ENCODE measurements at places on chromosomes 7 and 10.

- DNase-seq: no peak
These were observed 70.4 kb downstream of the COA1 start for GRCh38 chr7:43658718-43659548.

DNA sequence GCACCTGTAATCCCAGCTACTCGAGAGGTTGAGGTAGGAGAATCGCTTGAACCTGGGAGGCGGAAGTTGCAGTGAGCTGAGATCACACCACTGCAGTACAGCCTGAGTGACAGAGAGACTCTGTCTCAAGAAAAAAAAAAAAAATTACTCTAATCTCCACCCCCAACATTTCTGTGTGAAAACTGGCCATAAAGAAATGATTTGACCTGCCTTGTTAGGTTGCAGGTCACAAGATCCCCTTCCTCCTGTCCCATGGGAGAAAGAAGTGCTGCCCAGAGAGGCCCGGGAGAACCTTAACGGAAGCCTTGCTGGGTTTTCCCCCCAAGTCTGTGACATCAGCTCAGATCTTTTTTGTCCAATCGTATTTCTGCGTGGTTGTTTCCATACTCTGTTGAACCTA lies 8.7 kb upstream of the CALHM1 start:
- DNase-seq: no peak

DNA sequence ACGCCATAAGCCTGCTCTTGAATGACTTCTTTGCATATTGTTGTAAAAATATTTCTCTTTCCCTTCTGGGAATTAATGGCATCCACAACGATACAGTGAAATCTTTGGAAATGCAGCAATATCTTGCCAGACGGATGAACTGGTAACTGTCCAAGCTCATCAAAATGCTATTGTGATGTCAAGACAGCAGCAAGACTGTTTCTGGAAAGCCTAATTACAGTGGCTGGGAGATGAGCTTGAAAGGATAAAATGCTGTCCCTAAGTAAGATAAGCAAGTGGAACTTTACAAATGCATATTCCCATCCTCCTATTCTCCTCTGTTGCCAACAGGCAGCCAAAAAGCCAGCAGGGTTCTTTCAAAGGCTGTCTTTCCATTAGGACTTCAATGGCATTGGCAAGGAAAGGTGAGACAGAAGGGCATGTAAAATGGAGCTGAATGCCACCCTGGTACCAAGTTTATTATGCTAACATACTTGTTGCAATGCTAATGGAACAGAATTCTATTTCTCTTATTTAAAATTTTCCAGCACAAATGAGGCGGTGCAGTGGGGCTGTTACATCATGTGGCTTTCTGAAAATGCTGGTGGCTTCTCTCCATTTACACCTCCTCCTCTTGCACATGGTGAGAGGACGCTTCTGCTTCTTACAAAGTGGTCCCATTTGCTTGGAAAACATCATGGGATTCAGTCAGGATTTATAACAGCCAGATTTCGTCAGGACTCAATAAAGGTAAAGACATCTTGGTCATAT lies 178.3 kb upstream of the PTER start:
- no peak for DNase-seq

GRCh38 chr7:80827239-80827633 lies 91.6 kb downstream of the SEMA3C start:
- DNase-seq: no peak

- DNase-seq: no peak
These were observed 657 bp downstream of the ECHDC3 start for GRCh38 chr10:11742779-11743298.

DNA sequence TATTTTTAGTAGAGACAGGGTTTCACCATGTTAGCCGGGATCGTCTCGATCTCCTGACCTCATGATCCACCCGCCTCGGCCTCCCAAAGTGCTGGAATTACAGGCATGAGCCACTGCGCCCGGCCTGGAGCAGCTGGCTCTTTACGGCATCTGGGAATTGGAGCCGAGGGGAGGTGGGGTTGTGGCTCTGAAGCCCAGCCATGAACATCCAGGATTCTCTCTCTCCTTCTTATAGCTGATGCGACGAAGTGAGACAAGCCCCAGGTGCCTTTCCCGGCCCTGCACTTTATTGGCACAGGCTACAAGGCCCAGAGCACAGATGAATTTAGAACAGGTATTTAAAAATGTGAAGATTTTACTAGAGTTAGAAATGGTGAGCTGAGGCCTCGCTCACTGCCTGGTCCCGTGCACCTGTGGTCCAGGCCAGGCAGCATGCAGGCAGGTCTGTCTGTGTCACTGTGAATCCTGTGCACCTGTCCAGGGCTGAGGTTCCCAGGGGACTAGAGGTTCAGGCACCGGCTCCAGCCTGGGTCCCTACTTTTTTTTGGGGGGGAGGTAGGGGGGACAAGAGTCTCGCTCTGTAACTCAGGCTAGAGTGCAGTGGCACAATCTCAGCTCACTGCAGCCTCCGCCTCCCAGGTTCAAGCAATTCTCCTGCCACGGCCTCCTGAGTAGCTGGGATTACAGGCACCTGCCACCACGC lies 379.7 kb upstream of the FOXK1 start:
- DNase-seq: no peak

DNA sequence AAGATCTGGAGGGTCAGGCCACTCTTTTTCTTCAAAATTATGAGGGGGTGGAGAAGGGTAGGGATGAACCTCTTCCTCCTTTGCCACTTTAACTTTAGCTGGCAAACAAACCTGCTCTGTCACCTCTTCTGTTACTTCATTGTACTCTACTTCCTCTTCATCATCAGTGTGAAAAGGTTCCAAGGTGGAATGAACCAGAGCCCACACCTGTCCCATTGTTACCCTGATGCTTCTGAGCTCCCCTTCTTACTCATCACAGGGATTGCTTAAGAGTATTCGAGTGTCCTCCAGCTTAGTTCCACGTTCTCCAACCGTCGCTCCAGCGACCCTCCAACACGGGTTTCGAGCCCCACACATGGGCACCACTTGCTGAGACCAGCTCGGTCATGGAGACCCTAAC lies 5.2 kb downstream of the MRPS24 start:
- DNase-seq: no peak

GRCh38 chr7:40099837-40100236 lies 34.6 kb downstream of the MPLKIP start:
- DNase-seq: no peak

GRCh38 chr7:112504093-112504695 lies 23.4 kb downstream of the LSMEM1 start:
- DNase-seq: no peak

DNA sequence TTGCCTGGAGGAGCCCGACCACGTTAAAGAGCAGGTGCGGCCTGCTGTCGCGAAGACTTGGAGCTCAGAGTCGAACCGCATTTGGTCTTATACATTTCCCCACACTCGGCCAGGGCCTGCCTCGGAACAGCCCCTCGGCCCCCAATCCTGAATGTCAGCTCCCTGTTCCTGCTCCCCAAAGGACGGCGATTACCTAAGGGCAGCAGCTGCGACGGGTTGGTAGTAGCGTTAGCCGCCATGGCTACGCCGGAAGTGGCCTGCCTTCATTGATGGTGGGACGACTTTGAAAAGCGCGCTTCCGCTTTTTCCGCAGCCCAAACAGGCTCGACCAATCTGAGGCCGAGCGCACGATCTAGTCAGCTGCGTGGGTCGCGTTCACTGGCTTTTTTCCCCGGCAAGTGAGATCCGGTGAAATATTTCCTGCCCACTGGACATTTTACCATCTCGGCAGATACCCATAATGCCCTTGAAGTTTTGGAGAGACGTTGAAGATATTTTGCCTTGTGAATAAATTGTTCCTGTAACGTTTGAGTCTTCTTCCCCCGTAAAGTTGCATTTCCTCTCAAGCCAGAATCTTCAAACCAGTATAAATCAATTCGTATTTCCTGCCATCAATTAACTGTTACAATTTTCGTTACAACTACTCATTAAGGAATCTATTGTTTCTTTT lies at the start of gene LSM5:
Gene LSM5 (minus strand): TSS at position 254 of the 670 bp plus-strand sequence. CDS start 15 bp downstream, at position 239.
- peak; percentile 93 for DNase-seq

- no peak for DNase-seq
These were observed 38.5 kb downstream of the CAMK2B start for GRCh38 chr7:44286618-44287487.

GRCh38 chr10:29243750-29244149 lies 45.1 kb upstream of the LYZL1 start:
- peak; percentile 5 for DNase-seq

- DNase-seq: no peak
These were observed 83.0 kb upstream of the FAM180A start for GRCh38 chr7:135831455-135832195.

DNA sequence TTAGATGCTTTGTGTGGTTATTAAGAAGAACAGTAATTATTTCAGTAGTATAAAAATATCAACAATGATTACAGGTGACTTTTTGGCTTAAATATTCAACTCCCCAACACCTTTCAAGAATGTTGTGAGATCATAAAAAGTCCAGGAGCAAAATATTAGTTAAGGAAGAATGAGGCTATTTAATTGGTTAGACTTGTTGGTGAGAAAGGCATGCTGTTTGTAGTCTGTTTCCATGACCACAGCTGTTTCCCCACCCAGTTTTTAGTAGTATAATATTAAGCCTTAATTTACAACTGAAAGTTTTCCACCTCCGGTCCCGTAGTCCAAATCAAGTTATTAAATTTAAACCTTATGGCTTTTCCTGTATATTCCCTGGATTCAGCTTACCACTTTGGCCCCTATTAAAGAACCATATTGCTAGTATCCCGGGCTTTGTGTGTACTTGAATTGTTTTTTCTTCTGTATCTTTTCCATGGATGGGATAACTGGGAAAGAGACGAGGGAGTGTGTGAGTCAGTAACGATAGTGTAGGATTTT lies 133.3 kb downstream of the CELF2 start:
- no peak for DNase-seq

DNA sequence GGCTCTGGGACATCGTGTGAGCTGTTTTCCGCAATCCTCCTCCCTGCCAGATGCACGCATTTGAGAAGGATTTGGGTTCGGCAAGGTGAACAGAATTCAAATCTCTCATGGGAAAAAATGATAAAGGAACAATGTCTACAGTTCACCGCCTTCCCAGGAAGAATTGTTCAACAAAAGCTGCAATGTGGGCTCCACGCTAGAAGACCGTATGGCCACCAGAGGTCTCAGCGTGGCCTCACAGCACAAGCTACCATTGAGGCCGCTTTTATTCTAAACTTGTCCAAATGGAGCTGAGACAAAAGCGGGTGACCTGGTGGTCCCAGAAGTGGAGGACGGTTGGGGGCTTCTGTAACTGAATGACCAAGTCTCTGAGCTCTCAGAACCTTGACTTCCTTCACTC lies 733.1 kb downstream of the PARD3 start:
- no peak for DNase-seq

DNA sequence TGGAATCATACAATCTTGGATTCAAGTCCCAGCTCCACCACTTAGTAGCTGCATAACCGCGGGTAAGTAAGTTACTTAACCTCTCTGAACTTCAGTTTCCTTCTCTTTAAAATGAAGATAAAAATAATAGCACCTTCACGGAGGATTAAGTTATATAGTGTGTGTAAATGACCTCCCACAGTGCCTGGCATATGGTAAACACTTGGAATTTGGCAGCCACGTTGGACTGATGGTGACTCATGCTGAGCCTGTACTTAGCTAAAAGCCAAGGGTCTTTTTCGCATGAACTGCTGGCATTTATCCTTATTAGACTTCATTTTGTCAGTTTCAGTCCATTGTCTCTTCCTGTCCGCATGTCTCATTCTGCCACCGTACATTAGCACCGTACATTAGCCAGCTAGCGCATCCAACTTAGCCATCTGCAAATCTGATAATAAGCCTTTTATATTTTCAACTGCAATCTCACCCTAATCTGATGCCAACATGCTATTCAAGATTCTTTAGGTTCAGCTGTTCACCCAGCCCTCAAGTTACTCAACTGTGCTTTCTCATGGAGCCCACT lies 11.2 kb downstream of the SLC13A4 start:
- DNase-seq: no peak

- DNase-seq: no peak
These were observed 36.8 kb downstream of the LRRC72 start for GRCh38 chr7:16563281-16564022.

- no peak for DNase-seq
These were observed 11.0 kb downstream of the DYNC2I1 start for GRCh38 chr7:158867214-158867984.

DNA sequence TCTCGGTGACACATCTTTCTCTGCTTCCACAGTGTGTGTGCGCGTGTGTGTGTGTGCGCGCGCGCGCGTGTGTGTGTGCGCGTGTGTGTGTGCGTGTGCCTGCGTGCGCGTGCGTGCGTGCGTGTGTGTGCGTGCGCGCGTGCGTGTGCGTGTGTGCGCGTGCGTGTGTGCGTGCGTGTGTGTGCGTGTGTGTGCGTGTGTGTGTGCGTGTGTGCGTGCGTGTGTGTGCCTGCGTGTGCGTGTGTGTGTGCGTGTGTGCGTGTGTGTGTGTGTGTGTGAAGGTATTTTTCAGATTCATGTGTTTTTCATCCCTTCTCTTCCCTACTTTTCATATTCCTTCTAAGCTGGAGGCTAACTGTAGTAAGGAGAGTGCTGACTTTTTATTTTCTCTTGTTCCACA lies 148.4 kb downstream of the CREB5 start:
- DNase-seq: no peak

- DNase-seq: no peak
These were observed 10.4 kb downstream of the TMEM270 start for GRCh38 chr7:73871163-73872011.

GRCh38 chr7:130463553-130464434 lies 23.0 kb upstream of the CEP41 start:
- DNase-seq: peak; percentile 18

- DNase-seq: no peak
These were observed 1.2 kb downstream of the NUB1 start for GRCh38 chr7:151342811-151343210.

GRCh38 chr10:88670497-88670896 lies 6.3 kb downstream of the LIPF start:
- no peak for DNase-seq

- DNase-seq: no peak
These were observed 36.6 kb downstream of the PALD1 start for GRCh38 chr10:70515035-70515667.

- no peak for DNase-seq
These were observed 55.3 kb downstream of the NEURL1 start for GRCh38 chr10:103548581-103549348.

DNA sequence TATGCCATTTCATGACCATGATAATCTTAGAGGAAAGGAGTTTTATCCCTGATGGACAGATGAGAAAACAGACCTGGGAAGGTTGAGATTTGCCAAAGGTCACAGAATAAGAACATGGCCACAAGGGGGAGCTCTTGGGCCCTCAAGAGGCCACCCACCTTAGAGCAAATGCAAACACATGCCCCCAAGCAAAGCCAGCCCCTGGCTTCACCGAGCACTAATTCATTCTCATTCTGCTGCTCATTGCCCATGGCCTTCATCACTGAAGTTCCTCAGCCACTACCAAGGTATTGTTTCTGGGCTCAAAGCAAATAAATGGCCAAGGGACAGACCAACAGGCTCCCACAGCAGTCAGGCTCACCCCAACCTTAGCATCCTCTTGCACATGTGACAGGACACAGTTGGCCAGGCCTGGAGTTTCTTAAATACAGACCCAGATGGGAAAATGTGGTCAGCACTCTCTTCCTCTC lies 44.2 kb downstream of the PDLIM1 start:
- peak; percentile 74 for DNase-seq

GRCh38 chr10:3699916-3700315 lies 85.1 kb downstream of the KLF6 start:
- DNase-seq: no peak
